ENCODE measurements at places on chromosomes 13 and 19.

- no peak for DNase-seq
Observed at GRCh38 chr19:17946965-17947784, 14.4 kb downstream of the CCDC124 start.

GRCh38 chr13:64074971-64075474 lies 2659.4 kb upstream of the PCDH20 start:
- no peak for DNase-seq

- no peak for DNase-seq
Observed at GRCh38 chr13:27455331-27455855, 5.0 kb upstream of the MTIF3 start.

DNA sequence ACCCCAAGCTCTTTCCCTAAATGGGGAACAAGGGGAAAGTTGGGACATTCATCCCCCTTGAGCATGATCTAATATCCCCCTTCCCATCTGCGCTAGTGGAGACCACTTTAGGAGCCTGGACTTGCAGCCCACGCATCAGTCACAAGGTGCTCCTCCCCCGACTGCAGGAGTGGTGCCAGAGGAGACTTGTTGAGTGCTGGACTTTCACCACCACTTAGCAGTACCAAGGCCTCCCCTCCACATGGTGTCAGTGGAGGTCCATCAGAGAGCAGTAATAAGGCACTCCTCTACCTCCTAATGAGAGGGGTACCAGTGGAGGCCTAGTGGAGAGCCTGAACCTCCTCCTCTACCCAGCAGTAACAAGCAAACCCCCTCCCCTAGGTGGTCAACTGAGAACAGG lies 22.5 kb downstream of the CAB39L start:
- DNase-seq: no peak

DNA sequence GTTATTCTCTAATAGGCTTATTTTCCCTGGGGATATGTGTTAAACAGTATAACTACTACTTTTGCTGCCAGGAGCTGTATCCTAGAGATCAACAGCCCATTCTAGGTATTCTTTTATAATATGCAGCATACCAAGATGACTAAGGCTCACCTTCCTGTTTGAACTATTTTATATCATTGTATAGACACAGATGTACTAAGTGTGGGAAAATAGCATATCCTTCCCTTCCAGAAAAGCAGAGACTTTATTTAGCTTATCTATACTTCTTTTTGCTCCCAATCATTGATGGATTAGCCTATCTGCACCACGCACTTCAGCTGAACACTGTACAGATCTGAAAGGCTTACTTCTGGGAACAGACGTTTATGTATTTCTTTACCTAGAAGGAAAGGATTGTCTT lies 82.6 kb downstream of the MAB21L1 start:
- no peak for DNase-seq

- peak; percentile 33 for DNase-seq
Observed at GRCh38 chr19:4380254-4380727, 20.1 kb downstream of the SH3GL1 start.

DNA sequence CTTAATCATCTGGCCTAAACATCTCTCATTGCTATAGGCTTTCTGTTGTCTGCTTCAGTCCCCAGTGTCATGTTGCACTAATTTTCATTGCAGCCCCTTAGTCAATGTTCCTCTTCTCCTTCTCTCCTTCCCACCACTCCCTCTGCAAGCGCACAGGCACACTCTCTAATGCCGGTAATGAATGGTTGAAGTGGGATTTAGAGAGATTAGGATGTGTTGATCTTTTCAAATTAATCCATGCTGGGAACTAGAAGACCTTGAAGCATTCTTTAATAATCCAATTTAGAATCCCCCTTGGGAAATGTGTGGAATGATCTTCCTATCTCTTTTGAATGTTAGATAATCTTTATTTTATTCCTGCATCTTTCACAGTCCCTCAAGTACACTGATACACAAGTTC lies 33.2 kb upstream of the NDFIP2 start:
- DNase-seq: no peak

GRCh38 chr19:41194157-41194552 lies 1.1 kb downstream of the CYP2S1 start:
- DNase-seq: no peak

GRCh38 chr13:79456051-79456450 lies 24.9 kb upstream of the NDFIP2 start:
- DNase-seq: no peak

DNA sequence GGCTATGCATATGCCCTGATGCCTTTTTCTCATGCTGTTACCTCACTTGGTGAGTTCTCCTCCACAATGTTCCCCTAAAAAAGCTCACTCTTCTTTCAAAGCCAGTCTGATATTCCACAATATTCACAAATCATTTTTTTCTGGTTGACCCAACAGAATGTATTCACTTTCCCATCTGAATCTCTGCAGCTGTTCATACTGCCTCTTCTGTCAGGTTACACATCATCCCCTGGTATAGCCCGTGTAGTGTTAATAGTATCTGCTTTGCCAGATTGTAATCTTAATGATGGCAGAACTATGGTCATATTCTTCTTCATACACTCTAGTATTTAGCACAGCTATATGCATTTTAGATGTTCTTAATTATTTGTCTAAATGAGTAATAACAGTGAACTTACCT lies 544.3 kb downstream of the EFNB2 start:
- DNase-seq: no peak

GRCh38 chr19:21610787-21611186 lies 105.4 kb downstream of the ZNF429 start:
- no peak for DNase-seq

- no peak for DNase-seq
Observed at GRCh38 chr13:76619631-76620030, 266.6 kb downstream of the KCTD12 start.

GRCh38 chr13:91046715-91047327 lies 300.7 kb upstream of the MIR17HG start:
- DNase-seq: no peak

DNA sequence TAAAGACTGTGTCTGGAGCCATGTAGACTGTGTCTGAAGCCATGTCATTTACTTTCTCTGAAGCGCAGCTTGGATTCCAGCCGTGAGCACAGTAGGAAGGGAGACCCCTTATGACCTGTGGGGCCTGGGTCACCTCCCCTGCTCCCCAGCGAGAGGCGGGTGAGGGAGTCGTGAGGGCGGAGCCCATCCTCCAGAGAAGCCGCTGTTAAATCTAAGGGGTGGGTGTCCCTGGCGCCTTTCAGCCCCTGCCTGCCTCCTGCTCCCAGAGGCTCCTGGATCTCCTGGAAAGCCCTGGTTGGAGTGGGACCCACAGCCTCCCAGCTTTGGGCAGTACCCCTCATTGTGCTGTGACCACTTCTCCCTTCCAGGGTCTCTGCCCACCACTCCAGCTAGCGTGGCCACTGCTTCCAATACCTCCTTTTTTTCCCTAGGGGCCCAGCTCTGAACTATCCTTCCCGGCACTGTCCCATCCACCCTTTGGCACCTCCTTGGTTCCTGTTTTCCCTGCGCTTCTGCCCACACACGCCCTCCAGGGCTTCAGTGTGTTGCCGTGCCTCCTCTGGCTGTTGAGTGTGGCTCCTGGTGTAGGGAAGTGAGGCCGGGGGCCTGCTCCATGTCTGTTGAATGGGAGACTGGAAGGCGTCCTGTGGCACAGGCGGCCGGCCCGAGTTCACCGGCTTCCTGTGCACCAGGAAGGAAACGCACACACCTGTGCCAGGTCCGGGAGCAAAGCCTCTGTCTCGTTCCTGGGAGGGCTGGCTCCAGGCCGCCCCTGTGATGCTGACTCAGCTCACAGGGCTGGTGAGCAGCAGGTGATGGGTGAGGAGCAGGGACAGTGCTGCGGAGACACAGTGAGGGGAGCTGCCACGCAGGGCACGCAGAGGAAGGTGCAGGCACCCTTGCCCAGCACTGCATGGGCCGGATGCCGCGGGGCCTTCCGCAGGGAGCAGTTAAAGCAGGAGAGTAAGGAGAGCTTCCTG lies 29.4 kb downstream of the ATP4B start:
- no peak for DNase-seq

- no peak for DNase-seq
Observed at GRCh38 chr13:75318138-75318833, 163.7 kb downstream of the TBC1D4 start.

GRCh38 chr13:46543287-46543686 lies 9.7 kb upstream of the LRCH1 start:
- DNase-seq: no peak
